ENCODE measurements at places on chromosomes 13 and 19.

DNA sequence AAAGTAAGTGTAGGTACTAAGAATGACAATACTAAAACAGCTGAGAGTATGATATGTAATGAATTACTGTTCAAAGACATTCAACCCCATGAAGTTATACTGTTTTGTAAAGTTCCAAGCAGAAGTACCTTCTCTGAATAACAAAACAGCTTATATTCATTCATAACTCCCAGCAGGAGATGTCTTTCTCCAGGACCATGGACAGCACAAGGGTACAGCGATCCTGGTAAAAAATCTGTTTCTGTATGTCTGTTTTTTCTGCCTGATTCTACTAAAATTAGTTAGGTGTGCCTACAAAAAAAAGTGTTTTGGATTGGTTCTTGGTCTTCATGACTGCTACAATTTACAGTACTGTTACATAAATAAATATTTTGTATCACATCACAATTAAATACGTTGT, 172.5 kb upstream of the SLITRK5 start:
- DNase-seq = no peak

GRCh38 chr19:38759590-38760003, 13.7 kb downstream of the LGALS7 start:
- DNase-seq = no peak

GRCh38 chr13:20671789-20672188, 31.7 kb upstream of the IL17D start:
- no peak for DNase-seq

DNA sequence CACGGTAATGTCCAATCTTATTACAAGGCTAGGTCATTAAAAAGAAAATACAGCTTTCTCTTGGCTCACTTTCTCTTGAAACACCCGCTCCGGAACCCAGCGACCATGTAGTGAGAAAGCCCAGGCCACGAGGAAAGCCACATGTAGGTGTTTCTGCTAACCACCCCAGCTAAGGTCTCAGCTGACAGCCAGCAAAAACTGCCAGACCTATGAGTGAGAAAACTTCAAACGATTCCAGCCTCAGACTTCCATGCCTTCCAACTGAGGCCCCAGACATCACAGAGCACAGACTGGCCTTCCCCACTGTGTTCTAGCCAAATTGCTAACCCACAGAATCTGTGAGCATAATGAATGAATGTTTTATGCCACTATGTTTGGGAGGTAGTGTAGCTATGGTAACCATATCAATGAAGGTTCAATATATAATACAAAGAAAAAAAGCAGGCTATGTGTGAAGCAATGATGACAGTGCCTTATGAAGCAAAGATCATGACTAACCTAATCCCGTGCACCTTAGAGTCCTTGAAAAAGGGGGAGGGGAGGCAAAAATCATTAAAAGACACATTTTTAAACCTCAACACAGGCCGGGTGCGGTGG, 11.9 kb upstream of the TPTE2 start:
- DNase-seq = no peak

DNA sequence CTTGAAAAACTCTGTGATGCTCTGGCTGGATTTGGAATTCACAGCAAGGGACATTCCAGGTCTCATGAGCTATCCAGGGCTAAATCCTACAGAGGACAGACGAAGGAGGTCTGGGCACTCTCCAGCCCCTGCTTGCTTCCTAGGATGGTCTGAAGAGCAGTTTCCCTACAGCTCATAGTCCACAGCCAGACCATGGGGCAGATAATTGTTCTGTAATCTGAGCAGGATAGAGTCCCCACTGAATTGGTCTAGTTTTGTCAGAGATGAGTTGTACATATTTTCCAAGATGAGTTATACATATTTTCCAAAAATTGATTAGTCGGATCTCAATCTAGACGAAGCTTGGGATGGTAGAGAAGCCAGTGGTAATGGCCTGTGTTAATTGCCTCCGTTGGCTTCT, 75.6 kb downstream of the C13orf42 start:
- no peak for DNase-seq

GRCh38 chr13:114249077-114249476, 14.4 kb downstream of the CDC16 start:
- DNase-seq = no peak

All from stimulated activated CD8-positive, alpha-beta memory T cell treated with anti-CD3 and anti-CD28 coated beads, Interleukin-7, amount 100 ng/mL, for 24 hours (primary cell).